ENCODE measurements at places on chromosomes 1 and 21. TPM values are rescaled to one million over a fixed set of nuclear protein-coding genes. Genes with fewer than 3 reads are reported as not detected.

DNA sequence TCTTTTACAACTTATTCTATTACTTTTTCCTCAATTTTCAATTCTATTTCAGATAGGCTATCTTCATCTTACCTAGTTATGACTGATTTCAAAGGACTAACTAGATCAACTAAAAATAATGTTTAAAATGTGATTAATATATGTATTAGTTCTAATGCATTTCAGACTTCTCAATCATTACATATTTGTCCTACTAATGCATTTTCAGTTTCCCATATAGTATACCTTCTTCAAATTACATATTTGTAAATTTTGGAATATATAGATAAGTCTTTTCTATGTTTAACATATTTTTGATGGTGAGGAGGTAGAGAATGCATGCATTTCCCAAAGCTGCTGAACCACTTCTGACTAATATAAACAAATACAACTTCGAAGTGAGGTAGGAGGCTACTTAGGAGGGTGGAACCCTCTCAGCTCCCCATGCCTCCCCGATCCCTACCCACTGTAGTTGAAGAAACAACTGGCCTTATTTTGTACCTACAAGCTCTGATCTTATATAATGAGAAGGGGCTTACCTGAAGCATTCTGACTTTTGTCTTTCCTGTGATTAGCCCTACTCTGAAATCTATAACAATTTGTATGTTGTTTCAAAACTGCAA lies 1.7 kb downstream of the TRMT1L start:
- DNase-seq: peak; percentile 20

DNA sequence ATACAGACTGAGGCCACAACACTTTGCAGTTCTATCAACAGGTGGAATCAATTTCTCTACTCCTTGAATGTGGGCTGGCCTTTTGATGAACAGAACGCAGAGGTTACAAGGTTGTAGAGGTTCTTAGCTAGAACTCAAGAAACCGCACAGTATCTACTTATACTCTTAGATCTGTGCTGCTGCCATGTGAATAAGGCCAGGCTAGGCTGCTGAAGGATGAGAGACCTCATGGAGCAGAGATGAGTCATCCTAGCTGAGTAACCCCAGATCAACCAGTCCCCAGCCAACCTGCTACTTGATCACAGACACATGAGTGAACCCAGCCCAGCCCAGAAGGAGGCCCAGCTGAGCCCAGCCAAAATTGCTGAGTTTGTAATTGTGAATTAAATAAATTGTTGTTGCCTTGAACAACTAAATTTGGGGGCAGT lies 35.3 kb upstream of the BCAR3 start:
- no peak for DNase-seq

DNA sequence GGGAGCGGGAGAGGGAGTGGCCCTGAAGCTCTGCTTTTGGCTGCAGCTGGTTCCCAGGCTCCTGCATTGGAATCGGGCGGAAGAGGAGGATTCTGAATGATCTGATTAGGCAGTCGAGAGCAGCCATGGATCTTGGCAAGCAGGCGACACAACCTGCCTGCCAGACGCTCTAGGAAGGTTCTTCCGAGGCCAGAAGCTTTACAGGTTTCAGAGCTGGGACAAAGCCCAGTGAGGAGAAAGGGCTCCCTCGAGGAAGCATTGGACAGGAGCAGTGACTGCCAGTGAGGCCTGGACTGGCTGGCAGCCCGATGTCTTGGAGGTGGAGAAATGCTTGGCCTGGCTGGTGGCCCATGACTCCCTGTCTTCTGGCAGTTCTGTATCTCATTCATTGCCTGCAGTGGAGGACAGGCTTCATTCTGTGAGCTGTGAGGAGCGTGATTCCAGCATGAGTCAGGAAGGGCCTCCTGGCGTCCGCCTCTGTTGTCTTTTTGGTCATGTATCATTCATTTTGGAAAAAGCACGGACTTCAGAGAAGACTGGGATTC lies 132.7 kb upstream of the IPO9 start:
- peak; percentile 78 for DNase-seq

The ITLN2 gene
- not detected for total RNA-seq
